ENCODE measurements at places on chromosomes 4 and X. TPM values are rescaled to one million over a fixed set of nuclear protein-coding genes. Genes with fewer than 3 reads are reported as not detected.
A peak's percentile ranks its signal among the peaks of the same experiment; 100 is the strongest.

Gene SOWAHB
- not detected for total RNA-seq

Gene CXCL5
- total RNA-seq: not detected

GRCh38 chr4:89296399-89296798, 11.2 kb downstream of the GPRIN3 start:
- peaks cover 81% of the 10 kb centered on the region for H3K4me1 ChIP-seq
- peaks cover 45% of the 10 kb centered on the region for H3K36me3 ChIP-seq
- no peak for DNase-seq
- peak overlapping the region; percentile 77 for H3K27ac ChIP-seq
- H3K4me3 ChIP-seq: peak overlapping the region; percentile 40

DNA sequence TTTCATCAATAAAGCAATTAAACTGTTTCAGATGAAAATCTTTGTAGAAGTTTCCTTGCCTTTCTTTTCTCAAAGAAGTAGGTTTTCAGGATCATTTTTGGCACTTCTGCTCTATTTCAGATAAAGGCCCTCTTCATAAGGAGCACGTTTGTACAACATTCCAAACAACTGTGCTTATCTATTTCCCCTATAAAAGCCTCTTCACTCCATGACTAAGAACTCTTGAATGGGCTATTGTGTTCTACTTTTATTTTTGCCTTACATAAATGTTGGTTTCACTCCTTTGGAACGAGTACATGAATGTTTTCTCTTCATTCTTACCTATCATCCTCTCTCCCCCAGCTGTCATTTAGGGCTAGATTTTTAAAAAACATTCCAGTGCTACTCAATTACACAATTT, 288.0 kb upstream of the PPP1R2C start:
- no peak overlapping the region for H3K27ac ChIP-seq
- no peak for DNase-seq
- H3K4me1 ChIP-seq: no peaks in the 10 kb centered on the region
- H3K4me3 ChIP-seq: no peak overlapping the region
- no peaks in the 10 kb centered on the region for H3K27me3 ChIP-seq

DNA sequence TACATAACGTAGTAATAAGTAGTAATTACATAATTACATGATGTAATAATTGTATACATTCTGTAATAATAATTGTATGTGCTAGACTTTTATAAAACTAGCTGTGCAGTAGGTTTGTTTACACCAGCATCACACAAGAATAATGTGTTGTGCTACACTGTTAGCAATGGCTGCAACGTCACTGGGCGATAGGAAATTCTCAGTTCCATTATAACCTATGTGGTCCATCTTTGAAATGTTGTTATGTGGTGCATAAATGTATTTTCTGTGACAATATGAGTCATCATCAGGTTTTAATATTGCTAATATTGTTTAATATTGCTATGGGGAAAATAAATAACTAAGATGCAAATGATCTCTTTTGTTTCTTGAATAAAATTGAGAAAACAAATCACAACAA, 46.0 kb upstream of the ATP8A1 start:
- H3K27me3 ChIP-seq: no peaks in the 10 kb centered on the region
- H3K36me3 ChIP-seq: no peaks in the 10 kb centered on the region
- DNase-seq: no peak
- H3K4me1 ChIP-seq: no peaks in the 10 kb centered on the region
- H3K4me3 ChIP-seq: no peak overlapping the region

GRCh38 chrX:137654481-137654880, 88.6 kb downstream of the ZIC3 start:
- H3K4me3 ChIP-seq: no peak overlapping the region
- no peak for DNase-seq
- H3K4me1 ChIP-seq: no peaks in the 10 kb centered on the region
- no peak overlapping the region for H3K27ac ChIP-seq

DNA sequence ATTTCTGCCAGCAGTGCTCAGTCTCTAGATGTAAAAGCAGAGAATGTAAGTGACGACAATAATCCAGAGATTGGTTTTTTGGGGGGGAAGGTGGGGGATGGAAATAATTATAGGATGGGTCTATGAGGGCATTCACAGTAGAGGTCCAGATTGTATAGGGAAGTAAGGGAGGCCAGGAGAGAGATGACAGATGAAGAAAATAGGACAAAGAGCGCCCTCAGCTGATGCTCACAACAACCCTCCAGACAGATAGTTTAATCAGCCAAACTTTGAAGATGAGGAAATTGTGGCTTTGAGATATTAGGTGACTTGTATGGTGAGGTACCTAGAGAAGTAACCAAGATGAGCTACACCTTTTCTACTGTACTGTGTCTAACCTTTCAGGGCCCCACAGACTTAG, 137.9 kb downstream of the MAGEB17 start:
- no peaks in the 10 kb centered on the region for H3K36me3 ChIP-seq
- H3K4me3 ChIP-seq: no peak overlapping the region
- no peaks in the 10 kb centered on the region for H3K4me1 ChIP-seq
- H3K27ac ChIP-seq: no peak overlapping the region
- no peaks in the 10 kb centered on the region for H3K27me3 ChIP-seq

DNA sequence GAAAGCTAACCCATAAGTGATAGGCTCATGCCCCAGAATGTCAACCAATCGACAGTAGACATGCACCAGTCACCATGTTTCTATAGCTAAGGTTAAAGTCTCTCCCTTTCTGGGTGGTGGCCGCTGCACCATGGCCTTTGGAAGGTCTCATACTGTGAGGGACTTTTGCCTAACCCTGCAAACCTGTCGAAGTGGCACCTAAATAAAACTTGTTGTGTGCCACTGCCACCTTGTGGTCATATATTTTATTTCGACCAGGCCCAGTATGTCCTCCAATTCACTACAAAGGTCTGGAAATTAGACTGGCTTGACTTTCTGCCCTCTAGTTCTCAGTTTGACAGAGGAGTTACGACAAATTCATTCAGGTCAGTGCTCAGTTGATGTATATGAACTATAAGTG, 163.1 kb downstream of the SMARCA1 start:
- H3K4me3 ChIP-seq: no peak overlapping the region
- DNase-seq: peak; percentile 44
- no peak overlapping the region for H3K27ac ChIP-seq

DNA sequence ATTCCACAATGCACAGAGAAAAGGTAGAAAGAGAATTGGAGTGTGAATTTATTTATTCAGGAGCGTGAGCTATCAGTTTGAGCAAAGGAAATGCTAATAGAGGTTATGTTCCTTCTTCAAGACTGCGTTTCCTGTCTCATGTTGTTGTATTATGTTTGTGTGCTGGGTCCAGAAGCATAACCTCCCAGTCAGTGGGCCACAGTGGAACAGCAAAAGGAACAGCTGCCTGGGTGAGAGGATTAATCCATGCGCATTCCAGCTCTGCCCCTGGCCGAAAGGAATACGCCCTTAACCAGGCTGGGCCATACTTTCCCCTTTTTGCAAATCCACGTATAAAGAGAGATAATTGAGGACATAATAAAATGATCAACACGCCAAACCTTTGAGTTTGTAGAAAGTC, 32.4 kb upstream of the ARX start:
- no peak overlapping the region for H3K4me3 ChIP-seq
- H3K4me1 ChIP-seq: peaks cover 8% of the 10 kb centered on the region
- no peaks in the 10 kb centered on the region for H3K27me3 ChIP-seq
- H3K36me3 ChIP-seq: no peaks in the 10 kb centered on the region
- DNase-seq: no peak

DNA sequence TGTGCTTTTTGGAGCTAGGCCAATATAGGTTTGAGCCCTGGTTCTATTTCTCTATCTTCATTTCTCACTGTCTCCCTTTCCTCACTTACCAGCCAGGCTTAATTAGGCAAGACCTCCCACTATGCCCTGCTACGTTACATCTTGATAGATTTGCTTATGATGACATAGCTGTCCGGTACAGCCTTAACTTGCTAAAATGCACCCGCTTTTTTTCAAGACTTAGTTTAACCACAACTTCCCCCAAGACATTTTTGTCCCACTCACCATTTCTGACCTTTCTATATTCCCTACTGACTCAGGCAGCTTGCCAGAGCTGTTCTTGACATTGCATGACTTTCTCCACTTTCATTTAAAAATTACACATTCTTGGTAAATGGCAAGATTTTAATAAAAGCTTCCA, 152.6 kb downstream of the MID1 start:
- H3K4me1 ChIP-seq: no peaks in the 10 kb centered on the region
- no peak for DNase-seq
- no peak overlapping the region for H3K4me3 ChIP-seq

DNA sequence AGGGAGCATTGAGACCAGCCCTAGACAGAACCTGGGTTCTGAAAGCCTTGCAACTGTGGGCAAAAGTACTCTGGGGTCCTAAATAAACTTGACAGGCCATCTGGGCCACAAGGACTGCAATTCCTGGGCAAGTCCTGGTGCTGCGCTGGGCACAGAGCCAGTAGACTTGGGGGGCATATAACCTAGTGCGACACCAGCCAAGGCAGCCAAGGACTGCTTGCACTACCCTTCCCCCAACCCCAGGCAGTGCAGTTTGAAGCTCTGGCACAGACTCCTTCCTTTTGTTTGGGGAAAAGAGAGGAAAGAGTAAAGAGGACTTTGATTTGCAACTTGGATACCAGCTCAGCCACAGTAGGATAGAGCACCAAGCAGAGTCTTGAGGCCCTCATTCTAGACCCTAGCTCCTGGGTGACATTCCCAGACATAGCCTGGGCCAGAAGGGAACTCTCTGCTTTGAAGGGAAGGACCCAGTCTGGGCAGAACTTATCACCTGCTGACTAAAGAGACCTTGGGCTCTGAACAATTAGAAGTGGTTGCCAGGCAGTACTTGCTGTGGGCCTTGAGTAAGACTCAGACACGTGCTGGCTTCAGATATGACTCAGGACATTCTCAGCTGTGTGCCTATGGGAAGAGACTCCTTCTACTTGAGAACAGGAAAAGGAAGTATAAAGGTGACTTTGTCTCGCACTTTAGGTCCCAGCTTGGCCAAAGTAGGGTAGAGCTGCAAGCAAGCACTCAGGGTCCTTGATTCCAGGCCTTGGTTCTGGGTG, 522.8 kb downstream of the GLUD2 start:
- no peak overlapping the region for H3K4me3 ChIP-seq
- no peak overlapping the region for H3K27ac ChIP-seq
- DNase-seq: no peak
- H3K4me1 ChIP-seq: no peaks in the 10 kb centered on the region

DNA sequence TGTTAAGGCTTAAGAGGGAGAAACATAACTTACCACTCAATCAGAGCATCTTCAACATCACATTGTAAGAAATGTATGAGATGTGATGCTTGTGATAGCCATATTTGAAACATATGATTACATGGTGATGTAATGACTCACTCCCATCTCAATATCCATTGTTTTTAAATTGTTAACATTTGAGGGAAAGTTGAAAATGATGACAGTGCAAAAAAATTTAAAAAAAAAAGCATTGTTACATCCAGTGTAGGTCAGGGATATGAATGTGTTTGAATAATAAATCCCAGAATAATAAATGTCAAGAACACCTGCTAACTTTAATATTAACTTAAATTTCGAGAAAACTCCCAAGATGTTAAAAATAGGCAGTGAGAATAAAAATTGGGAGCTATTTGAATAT, 6.4 kb upstream of the CCSER1 start:
- H3K27ac ChIP-seq: no peak overlapping the region
- DNase-seq: no peak
- H3K27me3 ChIP-seq: peaks cover 12% of the 10 kb centered on the region
- no peaks in the 10 kb centered on the region for H3K4me1 ChIP-seq

DNA sequence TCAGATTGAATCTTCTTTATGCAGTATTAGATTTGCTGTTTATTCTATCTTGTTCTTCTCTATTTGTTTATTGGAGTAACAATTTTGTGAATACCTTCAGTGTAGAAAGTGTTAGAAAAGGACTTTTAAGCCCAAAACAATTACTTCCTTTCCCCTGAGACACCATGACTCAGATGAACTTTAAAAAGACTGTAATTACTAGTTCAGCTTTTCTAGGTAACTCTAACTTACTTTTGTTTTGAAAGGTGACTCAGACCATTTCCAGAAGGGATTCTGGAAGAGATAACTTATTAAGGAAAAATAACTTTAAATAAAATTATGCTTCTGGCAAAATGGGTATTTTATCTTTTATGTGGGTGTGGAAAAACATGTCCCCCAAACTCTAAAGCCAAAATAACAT, 561.5 kb upstream of the PCDH10 start:
- no peak overlapping the region for H3K27ac ChIP-seq
- no peaks in the 10 kb centered on the region for H3K36me3 ChIP-seq
- H3K4me1 ChIP-seq: no peaks in the 10 kb centered on the region
- H3K27me3 ChIP-seq: no peaks in the 10 kb centered on the region
- H3K4me3 ChIP-seq: no peak overlapping the region

DNA sequence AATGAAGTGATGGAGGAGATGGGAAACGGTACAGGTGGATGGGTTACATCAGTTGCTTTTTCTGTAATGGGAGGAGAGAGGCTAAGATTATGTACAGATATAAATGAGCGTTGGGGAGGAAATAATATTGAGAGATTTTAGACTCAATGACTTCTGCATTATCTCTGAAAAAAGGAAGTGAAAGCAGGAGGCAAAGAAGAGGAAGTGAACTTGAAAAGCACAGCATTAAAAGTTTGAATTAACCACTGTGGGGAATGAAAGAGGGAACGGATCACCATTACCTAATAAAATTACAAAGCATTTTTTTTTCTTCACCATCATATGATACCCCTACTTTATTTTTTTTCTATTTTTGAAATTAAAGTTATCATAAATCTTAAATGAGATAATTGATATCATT, 1025.5 kb downstream of the RPA4 start:
- H3K27me3 ChIP-seq: no peaks in the 10 kb centered on the region
- H3K36me3 ChIP-seq: no peaks in the 10 kb centered on the region
- DNase-seq: no peak
- H3K27ac ChIP-seq: no peak overlapping the region

DNA sequence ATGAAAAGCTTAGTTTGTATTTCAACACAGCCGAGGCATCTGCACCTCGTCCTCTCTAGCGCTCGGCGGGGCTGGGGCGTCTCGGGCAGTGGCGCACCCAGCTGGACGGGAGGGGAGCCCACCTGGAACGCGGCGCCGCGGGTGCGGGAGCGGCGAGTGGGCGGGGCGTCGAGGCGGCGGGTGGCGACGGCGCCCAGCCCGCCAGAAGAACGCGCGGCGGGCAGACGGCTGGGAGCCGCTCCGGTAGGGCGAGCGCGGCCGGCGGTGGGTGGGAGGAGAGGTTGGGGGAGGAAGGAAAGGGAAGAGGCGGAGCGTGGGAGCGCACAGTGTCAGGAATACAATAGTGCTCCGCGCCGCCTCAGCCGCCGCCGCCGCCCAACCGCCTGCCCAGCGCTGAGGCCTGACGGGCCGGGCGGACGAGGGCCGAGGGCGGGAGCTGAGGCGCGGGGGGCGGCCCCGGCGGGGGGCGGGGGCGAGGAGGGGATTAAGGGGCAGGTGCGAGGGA, at the start of gene JADE3:
Gene JADE3 (plus strand): TSS at position 324 of the 505 bp plus-strand sequence. CDS start 72,474 bp downstream, outside the sequence.
- no peak within 1 kb of the TSS for H3K27ac ChIP-seq
- peaks cover 62% of the 10 kb centered on the region for H3K27me3 ChIP-seq

GRCh38 chr4:189029976-189030504, 890.8 kb downstream of the TRIML1 start:
- no peak for DNase-seq
- H3K36me3 ChIP-seq: no peaks in the 10 kb centered on the region
- H3K27me3 ChIP-seq: no peaks in the 10 kb centered on the region
- no peaks in the 10 kb centered on the region for H3K4me1 ChIP-seq

- H3K27me3 ChIP-seq: no peaks in the 10 kb centered on the region
- H3K27ac ChIP-seq: no peak overlapping the region
- no peaks in the 10 kb centered on the region for H3K36me3 ChIP-seq
- H3K4me3 ChIP-seq: no peak overlapping the region
These were observed 255.8 kb downstream of the UNC5C start for GRCh38 chr4:95293014-95293413.

Data from activated CD8-positive, alpha-beta memory T cell treated with anti-CD3 and anti-CD28 coated beads, Interleukin-2, amount 10 ng/mL, durations not matched to agents 7 days and 5 days (primary cell).